ENCODE measurements at places on chromosomes 2 and 18.

GRCh38 chr2:104501342-104501741, 352.6 kb upstream of the POU3F3 start:
- no peak for DNase-seq

DNA sequence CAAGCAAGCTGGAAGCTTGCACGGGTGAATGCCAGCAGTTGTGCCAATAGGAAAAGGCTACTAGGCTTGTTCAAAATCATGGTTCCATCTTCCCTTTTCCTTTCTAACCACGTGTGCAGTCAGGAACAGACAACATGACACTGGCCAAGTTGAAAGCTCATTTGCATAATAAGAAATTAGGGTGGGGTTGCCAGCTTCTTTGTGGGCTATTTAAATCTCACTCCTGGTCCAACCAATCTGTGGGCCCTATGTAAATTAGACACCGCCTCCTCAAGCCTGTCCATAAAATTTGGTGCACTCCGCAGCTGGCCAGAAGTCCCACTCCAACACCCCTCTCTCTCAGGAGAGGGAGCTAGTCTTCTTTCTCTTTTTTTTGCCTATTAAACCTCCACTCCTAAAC, 1948.4 kb upstream of the PIK3C3 start:
- DNase-seq: no peak

GRCh38 chr2:131557558-131558321, 30.1 kb downstream of the CCDC74A start:
- no peak for DNase-seq

DNA sequence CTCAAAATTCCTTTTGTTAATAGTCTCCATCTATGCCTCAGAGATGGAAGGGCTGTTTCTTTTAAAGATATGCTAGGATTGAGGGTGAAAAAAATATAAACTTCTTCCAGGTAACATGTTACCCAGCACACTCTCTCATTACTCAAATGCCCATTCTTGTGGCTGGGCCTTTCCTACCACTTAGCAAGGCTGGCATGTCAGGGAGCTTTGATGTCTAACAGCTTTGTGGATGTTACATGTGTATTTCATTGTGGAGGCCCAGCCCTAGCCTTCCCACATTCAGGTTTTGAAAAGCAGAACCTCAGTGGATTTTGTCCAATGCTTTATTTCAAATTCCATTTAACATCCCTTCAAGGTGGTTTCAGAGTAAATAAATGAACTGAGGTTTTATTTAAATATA, 191.4 kb downstream of the EPHA4 start:
- DNase-seq: no peak

- DNase-seq: no peak
These were observed 267.9 kb downstream of the FBXO15 start for GRCh38 chr18:73879766-73880165.

GRCh38 chr2:60335533-60336237, 217.8 kb downstream of the BCL11A start:
- DNase-seq: no peak
